ENCODE measurements at places on chromosomes 5 and 9.

DNA sequence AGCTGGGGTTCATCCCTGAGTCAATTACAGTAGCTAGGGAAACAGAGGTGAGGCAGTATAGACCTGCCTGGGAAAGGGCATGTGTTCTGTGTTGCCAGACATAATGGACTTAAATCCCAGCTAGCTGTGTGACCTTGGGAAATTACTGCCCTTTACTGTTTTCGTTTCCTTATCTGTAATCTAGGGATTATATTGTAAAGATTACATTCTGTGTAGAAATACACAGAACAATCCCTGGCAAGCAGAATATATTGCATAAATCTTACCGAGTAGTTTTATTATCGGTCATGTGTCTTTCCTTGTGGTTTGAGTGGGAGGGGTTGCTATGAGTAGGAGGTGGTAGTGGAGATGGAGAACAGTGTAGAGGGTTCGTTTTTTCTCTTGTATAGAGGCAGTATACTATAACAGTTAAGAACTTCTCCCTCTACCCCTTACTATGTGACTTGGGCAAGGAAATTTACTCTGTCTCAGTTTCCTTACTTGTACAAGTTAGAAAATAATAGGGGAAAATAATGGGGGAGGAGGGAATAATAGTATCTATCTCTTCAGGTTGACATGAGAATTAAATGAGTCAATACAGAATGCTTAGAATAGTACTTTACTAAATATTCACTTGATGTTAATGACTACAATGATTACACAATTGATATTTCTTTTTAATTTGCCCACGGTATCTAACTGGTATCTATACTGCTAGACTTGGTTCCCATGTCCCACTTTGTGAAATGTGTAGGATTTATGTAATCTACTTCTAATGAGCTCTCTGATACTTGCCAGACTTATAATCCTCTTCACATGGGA, 7.1 kb upstream of the DMXL1 start:
- no peak for DNase-seq

DNA sequence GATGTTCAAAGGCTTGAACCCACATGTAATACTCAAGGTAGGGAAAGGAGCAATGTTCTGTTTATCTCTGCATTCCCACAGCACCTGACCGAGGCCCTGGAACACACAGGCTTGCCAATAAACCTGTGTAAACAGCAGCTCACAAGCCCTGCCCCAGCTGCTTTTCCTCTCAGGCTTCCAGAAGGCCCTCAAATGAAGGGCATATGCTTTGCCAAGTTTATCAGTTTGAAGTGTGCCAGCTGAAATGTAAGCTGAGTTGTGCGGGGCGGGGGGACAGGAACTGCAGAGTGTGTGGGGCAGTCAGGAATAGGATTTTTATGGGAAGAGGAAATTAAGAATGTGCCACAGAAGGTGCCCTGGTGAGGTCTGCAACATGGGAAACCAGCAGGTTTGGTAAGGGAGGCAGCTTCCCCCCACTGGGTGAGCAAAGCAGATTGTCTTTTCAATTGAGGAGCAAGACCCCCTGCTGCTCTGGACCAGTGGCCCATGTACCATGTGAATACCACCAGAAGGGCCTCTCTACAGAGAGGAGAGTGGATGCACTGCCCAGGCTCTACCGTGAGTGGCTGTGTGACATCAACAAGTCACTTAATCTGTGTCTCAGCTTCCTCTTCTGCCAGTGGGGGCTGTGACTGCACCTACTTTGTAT, 194.8 kb downstream of the SPOCK1 start:
- no peak for DNase-seq

GRCh38 chr5:154221371-154221896, 30.9 kb downstream of the GALNT10 start:
- DNase-seq, result no peak

DNA sequence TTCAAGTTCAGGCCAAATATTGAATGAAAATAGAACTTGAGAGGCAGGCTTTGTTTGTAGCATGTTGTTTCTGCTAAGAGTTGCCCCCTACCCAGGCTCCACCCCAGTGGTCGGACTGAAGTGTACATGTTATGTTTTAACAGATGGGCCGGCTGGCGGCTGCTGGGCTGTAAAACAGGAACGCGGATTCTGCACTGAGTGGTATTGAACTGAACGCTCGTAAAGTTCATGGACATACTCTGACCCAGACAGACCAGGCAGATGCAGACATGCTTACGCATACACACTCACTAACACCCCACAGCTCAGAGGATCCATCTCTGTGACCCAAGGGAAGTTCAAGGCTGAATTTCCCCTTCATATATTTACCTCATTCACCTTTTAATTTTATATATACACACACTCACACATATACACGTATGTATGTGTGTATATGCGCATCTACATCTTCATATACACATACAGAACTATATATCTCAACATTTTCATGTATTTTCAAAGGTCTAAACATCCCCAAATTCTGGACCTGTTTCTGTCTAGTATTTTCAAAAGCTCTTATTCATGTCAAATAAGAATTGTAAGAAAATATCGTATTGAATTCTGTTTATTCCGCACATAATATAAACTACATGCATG, 1.4 kb downstream of the MARCHF3 start:
- DNase-seq, result no peak

GRCh38 chr9:88502552-88503034, 32.4 kb upstream of the NXNL2 start:
- no peak for DNase-seq

DNA sequence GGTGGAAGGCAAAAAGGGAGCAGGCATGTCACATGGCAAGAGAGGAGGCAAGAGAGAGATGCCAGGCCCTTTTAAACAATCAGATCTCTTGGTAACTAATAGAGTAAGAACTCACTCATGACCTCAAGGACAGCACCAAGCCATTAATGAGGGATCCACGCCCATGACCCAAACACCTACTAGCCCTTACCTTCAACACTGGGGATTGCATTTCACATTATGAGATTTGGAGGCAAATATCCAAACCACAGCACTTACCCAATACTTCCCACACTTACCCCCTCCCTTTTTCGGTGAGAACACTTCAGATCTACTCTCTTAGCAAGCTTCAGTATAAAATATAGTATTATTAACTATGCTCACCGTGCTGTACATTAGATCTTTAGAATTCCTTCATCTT, 41.9 kb downstream of the ZNF354A start:
- DNase-seq, result no peak

DNA sequence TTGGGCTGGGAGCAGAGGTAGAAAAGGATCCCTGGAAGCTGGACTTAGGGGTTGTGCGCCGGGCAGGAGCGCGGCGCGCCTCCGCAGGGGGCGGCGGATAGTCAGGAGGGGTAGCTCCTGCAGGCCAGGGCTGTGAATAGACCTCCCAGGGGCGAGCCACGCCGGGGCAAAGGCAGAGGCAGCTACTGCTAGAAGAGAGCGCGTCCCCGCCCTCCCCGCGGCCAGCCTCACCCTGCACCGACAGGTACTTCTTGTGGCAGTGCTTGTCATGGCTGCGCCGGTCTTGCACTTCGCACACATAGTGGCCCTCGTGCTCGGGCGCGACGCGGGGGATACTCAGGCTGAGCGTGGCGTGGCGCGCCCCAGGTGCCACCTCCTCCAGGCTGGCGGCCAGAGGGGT, 28.1 kb downstream of the FLT4 start:
- DNase-seq, result no peak

DNA sequence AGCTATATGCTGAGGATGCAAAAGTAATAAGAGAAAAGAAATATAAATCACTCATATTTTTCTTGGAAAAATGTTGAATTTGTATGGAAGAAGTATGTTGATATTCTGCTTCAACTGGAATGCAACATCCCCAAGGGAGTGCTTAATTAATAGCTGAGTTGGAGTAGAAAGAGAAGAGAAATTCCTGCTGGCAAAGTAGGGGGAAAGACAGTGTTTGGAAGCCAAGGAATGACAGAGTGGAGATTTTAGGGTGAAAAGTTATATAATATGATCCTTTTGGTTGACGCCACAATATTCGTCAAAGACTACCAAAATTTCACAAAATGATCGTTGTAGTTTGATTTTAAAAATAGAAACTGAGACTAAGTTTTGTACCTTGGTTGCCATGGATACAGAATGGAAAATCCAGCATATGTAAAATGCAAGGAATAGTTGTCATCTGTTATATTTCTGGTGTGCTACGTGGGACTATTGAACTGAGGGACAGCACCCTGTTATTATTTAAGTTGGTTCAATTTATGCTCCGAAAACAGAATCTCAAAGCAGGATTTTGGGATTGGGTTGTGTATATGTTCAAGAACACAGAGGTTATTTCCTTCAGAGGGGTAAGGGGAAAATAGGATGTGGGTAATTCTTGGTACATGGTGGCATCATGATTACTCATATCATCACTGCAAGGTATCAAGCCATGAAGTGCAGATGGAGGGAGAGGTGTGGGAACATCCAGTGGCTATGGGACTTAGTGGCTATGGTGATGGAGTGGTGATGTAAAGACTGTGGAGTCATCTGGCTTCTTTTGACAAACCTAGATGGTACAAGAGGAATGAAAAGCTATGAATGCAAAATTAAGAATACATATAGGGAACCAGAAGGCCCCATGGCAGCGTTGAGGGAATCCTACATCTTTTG, 61.0 kb downstream of the SUB1 start:
- DNase-seq, result no peak

DNA sequence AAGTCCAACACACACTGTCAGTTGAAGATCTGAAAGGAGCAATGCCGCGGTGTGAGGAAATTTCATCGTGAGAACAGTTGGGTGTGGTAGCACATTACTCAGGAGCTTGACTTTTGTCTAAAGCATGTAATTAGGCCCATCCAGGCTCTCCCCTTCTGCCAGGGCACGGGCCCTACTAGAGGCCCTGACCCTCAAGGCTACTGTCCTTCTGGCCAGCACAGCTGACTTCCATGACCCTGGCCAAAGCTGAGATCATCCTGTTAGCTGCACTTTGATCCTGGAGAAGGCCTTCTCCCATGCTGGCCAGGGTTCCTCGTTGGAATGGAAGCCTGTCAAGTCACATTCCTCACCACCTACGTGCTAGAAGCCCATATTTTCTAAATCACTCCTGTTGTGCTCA, 77.8 kb upstream of the SLC1A3 start:
- DNase-seq, result no peak

- no peak for DNase-seq
Observed at GRCh38 chr5:143870871-143871632, 59.1 kb downstream of the HMHB1 start.
